ENCODE measurements at places on chromosomes 1 and 21.

GRCh38 chr1:156914440-156914856 is 6.0 kb upstream of the LRRC71 start:
- no peak for DNase-seq

GRCh38 chr1:19011845-19012231 is 55.4 kb upstream of the IFFO2 start:
- no peak for DNase-seq

DNA sequence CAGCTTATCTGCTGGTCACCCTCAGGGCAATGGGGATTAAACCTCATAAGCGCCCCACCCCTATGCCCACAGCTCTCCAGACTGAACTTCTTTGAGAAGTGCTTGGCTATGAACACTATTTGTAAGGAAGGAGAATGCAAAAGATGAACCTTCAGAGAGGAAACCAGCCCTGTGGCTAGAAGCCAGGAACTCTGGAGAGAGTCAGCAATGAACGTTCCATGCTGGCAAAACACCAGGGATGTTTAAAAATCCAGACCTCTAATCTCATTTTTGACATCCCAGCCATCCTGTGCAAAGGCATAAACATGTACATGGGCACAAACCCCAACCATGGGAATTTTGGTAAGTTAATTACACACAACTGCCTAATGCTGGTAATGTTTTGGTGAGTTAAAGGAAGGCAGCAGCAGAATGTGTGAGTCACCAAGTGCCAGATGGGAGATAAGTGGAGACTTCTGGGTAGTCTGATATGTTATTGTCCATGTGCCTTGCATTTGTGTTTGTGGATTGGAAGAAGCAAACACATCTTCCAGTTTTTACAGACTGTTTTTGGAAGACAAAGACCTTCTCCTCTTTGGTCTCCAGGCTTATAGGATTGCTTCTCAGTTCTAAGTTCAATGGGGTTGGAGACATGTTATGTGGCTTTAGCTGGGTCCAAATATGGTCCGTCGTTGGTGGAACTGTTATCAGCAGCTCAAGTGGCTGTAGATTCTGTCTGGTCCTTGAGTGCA is 174.1 kb upstream of the ETV3 start:
- DNase-seq: no peak

DNA sequence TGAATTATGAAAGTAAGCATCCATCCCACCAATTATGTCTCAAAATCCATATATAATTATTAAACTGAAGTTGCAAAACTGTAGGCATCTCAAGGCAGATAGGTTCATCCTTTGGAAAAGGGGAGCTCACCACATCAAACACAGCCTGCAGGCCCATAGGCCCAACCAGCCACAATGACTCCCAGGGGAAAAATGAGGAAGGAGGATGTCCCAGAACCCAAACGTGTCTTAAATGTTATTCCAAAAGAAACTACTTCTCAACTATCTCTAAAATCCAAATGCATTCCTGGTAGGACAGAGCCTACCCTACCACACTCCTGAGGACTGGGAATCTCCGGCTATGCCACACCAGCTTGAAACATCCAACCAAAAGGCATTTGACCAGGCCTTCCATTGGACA is 12.8 kb downstream of the TIAM1 start:
- DNase-seq: no peak

DNA sequence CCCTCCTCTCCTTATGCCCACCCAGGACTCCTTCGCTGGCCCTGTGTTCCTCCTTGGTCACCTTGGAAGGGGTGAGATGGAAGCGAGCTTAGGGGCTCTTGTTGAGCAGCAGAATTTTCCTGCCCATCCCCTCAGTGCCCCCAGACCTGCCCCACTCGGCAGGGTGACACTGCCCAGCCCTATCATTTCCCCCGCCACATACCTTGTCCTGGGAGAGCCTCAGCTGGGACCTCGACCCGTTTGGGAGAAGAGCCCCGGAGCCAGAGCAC is 1.4 kb upstream of the FNDC5 start:
- DNase-seq: no peak

- no peak for DNase-seq
Observed at GRCh38 chr21:16866851-16867250, 646.0 kb upstream of the CXADR start.

- no peak for DNase-seq
Observed at GRCh38 chr1:171738911-171739310, 3.0 kb downstream of the VAMP4 start.

- DNase-seq: no peak
Observed at GRCh38 chr1:8061210-8061609, 35.1 kb upstream of the ERRFI1 start.

- DNase-seq: peak; percentile 52
Observed at GRCh38 chr1:208158640-208159554, 85.3 kb downstream of the PLXNA2 start.

DNA sequence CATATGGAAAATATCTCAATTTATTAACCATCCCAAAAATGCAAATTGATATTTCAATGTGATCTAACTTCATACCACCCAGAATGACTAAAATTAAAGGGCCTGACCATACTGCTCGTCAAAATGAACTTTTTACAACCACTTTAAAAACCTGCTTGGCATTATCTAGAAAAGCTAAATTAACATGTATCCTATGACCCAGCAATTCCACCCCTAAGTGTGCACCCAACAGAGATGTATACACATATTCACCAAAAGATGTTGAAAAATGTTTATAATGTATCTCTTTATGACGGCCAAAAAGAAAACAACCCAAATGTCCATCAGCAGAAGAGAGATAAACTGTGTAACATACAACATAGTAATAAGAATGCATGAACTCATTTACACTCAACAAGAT is 1.6 kb upstream of the BCAR3 start:
- DNase-seq: no peak

DNA sequence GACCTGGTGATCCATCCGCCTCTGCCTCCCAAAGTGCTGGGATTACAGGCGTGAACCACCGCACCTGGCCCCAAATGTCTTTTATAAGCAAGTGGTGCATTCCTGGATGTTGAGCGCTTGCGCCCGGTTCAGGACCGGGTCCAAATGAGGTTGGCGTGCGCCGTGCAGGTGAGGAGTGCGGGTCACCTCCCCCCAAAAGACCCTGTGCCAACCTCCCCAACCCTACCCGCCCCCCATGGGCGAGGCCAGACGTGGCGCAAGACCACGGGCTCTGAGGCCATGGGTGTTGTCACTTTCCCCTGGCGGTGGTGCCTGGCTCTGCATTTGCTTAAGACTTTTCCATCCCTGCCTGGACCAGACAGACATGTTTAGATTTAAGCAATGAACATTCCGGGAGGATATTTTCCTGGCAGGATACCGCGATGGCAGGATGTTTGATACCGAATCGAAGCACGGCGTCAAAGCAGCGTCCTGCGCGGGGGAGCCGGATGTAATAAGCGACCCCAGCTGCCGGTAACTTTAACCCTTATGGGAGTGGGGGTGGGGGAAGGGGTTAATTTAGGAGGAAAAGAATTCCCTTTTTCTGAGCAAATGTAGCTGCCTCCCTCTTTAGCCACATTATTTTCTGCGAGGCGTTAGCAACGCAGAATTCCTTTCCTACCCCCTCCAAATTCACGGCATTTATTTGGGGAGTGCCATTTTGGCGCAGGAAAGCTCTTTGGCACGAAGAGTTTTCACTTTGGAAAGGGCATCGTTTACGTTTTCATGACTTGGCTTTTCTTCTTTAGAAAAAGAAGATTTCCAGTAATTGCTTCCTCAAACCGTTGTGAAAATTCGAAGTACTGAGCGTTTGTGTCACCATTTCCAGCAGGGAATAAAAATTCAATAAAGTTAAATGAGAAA is 27.8 kb upstream of the RNF187 start:
- DNase-seq: peak; percentile 55

- DNase-seq: no peak
Observed at GRCh38 chr1:201555593-201555945, 16.6 kb downstream of the NAV1 start.

DNA sequence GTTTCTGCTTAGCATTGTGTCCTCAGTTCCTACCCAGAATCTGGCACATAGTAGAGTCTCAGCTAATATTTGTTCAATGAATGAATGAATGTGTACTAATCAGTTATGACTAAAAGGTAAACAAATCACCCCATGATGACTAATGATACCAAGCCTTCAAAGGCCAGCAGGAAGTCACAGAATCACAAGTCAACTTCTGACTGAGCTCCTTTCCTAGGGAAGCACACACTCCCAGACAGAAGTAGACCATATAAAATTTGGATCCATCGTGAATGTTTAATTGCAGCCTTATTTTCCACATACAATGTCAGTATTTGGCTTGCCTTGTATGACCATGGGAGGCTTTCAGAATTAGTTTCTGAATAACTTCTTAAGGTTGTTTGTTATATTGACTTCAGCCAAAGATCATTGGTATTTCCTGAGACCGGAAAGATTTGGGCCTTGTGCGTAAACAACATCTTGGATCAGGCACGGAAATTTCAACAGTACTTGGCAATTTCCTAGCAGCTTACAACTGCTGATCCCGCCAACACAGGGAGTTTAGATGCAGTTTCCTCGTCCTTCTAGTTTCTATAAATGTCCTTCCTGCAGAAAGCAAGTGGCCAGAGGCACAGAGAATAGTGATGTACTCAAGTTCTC is 185.9 kb upstream of the ATP1B1 start:
- DNase-seq: no peak

DNA sequence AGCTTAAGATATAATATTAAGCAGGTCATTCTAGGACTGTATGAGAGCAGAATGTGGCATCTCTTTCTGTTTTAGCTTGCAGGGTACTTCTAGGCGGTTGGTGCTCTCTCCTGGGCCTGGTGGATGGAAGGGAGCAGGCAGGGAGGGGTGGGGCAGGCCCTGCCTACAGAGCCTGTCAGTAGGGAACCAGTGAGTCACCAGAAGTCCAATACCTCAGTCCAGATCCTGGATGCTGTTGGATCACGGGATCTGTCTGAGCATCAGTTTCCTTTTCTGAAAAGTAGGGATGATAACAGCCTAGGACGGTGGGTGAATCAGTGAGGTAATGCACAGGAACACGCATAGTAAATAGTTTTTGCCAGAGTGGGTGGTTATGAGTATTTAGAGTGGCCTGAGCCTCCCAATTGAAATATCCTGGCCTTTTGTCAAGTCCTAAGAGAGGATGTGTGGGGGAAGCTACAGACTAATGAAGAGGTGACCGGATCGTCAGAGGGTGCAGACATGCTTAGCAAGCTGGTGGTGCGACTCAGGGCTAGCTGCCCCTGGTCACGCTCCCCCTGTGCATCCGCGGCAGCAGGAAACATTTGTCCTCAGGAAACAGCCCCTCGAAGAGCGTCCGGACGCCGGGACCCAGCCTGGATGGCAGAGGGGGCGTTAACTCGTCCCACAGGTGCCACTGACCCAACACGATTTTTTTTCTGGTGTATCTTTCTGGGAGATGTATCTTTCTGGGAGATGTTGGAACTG is 23.9 kb downstream of the NAV1 start:
- DNase-seq: no peak

- DNase-seq: no peak
Observed at GRCh38 chr1:156276966-156277381, 5.7 kb downstream of the SMG5 start.

DNA sequence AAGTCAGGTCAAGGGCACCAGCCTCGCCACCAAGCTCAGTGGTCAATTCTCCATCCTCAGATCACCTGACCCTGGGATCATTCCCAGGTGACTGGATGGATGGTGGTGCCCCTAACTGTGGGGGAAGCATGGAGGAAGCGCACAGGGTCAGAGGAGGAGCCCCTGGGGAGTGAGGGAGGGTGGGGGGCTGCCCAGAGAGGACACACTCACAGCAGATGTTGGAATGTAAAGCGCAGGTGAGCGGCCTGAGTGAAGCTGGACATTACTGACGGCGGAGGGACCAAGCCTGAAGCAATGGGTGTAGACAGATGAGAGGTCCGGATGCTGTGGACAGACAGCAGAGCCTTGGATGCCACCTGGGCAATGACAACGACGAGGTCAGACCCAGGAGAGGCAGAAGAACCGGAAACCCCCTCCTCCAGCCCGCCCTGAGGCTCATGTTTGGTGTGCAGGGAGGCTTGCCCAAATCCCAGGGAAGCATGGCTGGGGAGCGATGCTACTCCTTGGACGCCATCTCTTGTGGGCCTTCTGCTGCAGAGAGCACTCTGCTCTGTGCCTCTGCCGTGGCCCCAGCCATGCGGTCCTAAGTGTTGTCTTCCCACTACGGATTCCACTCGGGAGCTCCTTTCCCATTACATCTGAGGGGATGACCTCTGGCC is 5.7 kb upstream of the CPLANE2 start:
- no peak for DNase-seq

GRCh38 chr1:54934869-54935268 is 45.6 kb upstream of the TMEM61 start:
- DNase-seq: no peak

GRCh38 chr1:91701472-91701869 is 184.5 kb downstream of the TGFBR3 start:
- DNase-seq: no peak

DNA sequence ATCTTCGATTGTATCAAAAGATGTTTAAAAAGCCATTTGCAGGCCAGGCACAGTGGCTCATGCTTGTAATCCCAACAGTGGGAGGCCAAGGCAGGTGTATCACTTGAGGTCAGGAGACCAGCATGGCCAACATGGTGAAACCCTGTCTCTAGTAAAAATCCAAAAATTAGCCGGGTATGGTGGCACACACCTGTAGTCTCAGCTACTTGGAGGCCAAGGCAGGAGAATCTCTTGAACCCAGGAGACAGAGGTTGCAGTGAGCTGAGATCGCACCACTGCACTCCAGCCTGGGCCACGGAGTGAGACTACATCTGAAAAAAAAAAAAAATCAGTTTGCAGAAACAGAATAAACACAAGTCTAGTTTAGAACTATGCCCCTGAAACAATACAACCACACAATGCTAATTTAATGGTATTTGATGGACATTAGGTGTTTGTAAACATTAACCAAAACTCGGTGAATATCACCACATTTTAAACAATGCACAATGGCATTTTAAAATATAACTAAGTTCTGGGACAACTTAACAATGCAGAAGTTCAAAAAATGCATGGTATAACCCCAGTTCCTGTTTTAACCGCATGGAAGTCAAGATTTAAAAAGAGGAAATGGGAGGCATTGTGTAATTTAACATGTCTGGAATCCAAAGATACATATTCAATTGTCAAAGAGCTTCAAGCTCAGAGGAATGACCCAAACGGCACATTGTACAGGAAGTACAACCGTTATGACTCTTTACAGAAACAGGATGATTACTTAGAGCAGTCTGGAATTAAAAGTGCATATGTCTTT is 7.1 kb upstream of the PTTG1IP start:
- no peak for DNase-seq

DNA sequence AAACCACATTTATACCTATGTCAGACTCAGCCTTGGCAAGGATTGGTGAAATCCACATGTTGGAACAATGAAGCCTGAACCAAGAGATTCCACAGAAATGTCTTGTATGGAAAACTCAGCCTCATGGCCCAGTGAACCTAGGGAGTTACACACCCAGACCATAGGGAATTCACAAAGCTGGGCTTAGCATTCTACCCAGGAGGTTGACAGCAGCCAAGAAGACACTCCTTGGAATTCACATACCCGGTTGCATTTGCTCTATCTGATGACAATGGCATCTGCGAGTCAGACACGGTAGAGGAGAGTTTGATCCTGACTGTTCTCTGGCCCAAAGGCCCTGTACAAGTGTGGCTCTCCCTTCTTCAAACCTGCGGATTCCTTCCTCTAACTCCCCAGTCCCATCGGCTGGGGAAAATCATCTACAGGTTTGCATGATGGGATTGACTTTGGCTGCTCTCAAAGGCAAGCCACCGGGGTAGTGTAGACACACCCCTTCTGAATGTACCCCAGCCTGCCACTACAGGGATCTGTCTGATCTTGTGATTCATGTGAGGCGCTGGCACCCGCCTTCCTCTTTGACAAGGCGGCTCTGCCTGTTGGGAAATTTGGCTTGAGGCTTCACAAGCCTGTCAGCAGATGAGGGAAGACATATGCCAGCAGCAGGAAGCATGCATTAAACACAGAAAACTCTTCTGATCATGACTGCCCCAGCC is 297.3 kb upstream of the KAZN start:
- DNase-seq: no peak
